ENCODE measurements at places on chromosomes 7 and 10.

DNA sequence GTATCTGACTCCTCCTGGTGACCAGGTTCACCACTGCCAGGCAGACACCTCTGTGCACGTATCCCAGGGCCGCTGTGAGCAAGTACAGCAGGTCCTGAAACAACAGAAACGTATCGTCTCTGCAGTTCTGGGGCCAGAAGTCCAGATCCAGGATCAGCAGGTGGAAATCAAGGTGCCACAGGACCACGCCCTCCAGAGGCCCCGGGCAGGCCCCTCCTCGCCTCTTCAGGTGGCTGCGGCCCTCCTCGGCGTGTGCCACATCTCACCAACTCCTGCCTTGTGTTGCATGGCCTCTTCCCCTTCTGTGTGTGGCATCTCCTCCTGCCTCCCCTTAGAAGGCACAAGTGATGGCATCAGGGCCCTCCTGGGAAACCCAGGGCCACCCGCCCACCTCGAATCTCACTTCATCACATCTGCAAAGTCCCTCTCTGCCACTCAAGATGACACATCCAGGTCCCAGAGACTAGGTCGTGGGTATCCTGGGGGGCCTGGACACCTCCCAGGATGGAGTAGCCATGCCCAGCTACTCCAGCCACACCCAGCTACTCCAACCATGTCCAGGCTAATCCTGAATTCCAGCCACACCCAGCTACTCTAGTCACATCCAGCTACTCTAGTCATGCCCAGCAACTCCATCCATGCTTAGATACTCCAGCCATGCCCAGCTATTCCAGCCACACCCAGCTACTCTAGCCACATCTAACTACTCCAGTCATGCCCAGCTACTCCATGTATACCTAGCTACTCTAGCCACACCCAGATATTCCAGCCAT is 52.6 kb upstream of the DNAAF5 start:
- DNase-seq, result no peak

- DNase-seq, result no peak
These were observed 61.3 kb downstream of the GFRA1 start for GRCh38 chr10:116211682-116212081.

DNA sequence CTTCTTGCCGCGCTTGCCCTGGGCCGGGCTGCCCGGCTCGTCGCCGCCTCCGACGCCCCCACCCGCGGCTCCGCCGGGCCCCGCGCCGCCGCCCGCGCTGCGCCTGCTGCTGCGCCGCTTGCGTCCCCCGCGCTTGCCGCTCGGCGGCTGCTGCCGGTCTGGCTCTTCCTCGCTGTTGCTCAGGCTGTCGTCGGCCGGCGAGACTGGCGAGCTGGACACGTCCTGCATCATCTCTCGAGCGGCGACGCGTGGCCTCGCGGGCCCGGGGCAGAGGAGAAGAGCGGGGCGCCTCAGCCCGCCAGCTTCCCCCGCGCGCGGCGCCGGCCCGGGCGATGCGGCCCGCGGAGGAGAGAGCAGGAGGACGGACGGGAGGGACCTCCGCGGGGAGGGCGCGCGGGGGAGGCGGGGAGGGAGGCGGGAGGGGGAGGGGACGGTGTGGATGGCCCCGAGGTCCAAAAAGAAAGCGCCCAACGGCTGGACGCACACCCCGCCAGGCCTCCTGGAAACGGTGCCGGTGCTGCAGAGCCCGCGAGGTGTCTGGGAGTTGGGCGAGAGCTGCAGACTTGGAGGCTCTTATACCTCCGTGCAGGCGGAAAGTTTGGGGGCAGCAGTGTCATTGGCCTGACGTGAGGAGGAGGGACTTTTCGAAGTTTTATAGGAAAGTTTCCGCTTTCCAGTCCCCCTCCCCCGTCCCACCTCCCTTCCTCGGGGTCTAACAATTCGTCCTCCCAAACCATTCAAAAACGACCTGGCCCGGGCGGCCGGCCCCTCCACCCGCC is at the start of gene TWIST1:
Gene TWIST1, minus strand, starts transcription at position 546 of the 779 bp plus-strand sequence. Its CDS starts 315 bp downstream, at position 231.
- DNase-seq, result no peak

DNA sequence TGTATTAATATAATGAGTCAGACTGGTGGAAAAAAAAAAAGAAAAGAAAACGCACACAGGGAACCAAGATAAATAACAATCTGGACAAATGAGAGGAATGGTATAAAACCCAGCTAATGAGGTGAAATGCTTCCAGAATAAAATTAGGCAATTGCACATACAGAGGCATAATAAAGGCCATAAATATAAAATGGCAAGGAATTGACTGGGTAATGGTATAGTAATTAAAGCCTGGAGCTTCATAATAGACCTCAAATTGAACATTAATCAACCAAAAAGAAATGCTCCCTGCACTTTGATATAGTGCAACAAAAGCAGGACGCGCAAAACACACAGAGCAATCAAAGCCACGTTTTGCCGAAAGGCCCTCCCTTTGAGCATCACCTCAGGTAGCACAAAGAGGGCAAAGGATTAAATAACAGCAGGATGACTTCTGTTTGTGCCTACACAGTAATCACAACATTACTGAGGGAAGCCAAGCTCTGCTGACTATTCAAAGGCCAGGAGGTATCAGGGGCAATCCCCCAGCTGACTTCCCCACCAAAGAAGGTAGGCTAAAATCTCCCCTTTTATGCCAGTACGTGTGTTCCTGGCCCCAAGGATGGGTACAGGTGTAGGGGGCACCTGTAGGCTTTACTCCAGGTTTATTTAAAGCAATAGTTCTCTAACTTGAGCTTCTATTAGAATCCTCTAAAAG is 343.7 kb downstream of the ELMO1 start:
- no peak for DNase-seq

DNA sequence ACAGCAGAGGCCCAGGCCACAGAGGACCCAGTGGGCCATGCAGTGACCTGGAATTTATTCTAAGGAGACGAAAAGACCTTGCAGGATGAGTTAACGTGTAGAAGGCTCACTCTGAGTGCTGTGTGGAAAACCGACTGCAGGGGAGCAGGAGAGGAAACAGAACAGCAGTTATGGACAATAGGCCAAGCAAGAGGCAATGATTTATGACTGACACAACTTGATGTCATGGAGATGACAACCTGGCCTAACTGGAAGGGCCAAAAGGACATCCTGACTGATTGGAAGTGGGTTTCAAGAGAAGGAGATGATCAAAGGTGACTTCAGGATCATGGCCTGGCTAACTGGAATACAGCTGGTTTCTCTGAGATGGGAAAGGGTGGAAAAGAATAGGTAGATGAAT is 70.2 kb upstream of the RAPGEF5 start:
- no peak for DNase-seq

DNA sequence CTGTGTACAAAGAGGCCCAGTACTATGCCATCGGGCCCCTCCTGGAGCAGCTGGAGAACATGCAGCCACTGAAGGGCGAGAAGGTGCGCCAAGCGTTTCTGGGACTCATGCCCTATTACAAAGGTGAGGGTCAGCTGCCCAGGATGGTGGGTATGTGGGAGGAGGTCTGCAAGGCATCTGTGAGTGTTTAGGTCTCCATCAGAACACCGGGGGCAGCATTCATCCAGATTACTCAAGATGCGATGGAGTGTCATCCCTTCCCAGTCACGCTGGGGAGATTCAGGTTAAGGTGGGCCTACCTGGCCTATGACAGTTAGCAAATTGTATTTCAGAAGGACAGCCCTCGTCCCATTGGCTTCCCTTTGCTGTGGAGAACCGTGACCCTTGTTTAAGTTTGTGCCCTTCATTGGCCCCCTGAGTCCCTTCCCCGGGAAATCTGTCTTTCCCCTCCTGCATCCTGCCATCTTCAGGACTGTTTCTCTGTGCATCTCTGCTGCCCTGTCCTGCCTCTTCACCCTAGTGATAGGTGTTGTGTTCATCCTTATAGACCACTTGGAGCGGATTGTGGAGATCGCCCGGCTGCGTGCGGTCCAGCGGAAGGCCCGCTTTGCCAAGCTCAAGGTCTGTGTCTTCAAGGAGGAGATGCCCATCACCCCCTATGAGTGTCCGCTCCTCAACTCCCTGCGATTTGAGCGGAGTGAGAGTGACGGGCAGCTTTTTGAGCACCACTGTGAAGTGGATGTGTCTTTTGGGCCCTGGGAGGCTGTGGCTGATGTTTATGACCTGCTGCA is 9.8 kb downstream of the KCTD7 start:
- DNase-seq, result no peak

DNA sequence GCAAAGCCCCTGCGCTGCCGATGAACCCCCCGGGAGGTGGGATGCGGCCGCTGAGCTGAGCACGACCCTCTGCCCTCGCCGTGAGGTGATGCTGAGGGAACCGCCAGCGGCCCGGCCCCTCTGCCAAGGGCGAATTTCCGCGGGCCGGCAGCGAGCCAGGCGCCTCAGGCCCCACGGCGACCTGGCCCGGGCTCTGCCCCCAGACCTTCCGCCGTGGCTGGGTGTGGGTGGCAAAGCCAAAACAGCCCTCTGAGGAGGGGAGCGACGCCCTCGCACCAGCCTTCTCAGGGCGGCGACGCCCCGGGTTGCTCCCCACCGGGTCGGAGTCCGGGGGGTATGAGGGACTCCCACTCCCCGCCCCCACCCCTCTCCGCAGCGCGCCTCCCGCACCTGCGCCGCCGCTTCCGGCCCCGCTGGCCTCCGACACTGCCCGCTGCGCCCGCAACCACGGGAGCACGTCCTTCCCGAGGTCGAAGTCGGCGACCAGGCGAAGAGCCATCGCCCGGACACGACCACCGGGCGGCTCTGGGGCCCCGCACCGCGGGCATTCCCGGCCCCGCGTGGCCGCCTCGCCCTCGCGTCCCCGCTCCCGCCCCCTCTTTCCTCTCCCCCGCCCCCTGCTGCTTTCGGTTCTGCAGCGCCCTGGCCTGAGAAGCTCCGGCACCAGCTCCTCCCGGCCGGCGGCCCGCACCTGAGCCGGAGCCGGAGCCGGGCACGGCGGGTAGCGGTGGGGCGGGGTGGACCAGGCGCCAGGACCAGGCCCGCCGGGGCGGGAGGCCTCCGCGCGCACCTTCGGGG is at the start of gene GSAP:
Gene GSAP, minus strand, starts transcription at position 527 of the 798 bp plus-strand sequence. Its CDS starts 28 bp downstream, at position 499.
- DNase-seq, result peak; percentile 73

DNA sequence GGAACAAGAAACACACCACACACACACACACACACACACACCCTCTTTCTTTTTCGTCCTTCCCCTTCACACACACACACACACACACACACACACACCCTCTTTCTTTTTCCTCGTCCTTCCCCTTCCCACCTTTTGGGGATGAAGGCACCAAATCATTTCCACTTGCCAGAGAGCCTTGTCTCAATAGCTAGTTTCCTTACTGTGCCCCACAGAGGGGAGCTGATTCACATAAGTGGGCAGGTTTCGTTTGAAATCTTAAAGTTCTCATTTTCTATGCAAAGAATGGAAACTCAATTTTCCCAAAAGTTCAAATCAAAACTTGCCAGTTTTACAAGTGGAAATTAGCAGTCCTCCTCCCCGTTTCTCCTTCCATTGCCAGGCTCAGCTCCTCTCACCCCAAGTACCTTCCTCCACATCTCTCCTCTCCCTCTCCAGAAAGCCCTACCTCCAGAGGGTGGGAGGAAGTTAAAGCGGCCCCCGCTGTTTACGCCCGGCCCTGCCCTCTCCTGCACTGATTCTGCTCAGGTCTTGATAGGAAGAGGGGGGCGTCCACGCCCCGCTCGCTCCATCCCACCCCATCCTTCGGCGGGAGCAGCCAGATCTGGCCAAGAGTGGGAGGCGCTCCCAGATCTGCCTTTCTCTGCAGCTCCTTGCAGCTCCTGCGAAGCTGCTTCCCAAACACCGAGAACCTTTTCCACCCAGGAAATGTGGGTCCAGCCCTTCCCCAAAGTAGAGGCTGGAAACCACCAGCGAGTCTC is 1.3 kb downstream of the CTTNBP2 start:
- no peak for DNase-seq

DNA sequence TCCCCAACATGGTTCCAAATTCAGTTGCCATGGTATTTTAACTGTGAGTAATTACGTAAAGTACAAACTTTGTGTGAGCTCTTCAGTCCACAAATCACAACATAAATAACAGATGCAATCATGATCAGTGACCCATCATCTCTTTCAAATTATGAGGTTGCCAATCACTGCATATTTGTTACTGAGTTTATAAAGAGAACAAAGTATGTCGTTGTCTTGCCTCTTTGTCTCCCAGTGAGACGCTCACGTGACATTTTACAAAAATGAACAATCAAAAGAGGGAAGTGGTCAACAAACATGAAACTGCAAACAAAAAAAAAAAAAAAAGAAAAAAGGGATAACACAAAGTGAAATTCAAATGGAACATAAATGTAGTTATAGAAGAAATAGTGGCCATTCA is 122.7 kb upstream of the PDSS1 start:
- DNase-seq, result no peak

DNA sequence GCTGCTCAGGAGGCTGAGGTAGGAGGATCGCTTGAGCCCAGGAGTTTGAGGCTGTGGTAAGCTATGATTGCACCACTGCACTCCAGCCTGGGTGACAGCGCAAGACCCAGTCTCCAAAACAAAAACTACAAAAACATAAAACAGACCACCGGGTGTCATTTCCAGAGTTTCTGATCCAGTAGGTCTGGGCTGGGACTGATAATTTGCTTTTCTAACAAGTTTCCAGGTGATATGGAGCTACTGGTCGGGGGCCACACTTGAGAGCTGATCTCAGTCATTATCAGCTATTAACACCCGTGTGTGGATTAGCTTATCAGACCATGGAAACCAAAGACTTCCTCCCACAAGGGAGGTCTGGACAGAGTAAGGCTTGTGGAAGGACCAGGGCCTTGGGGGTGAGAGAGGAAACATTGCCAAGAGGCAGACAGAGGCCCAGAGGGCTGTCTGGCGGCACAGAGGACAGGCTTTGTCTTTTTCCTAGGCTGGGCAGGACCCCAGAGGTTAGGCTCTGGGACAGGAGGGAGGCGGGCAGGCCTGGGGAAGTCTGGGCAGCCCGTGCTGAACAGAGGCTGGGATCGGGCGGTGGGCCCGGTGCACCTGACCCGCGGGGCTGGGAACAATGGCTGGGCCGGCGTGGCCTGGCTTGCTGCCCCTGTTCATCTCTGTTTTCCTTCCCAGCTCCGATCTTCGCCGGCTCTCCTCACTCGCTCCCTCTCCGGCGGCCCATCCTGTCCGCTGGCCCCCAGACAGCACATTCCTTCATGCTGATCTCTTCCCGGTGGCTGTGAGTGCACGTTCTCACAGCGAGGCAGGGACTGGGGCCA is 25.2 kb downstream of the TMEM270 start:
- DNase-seq, result no peak

DNA sequence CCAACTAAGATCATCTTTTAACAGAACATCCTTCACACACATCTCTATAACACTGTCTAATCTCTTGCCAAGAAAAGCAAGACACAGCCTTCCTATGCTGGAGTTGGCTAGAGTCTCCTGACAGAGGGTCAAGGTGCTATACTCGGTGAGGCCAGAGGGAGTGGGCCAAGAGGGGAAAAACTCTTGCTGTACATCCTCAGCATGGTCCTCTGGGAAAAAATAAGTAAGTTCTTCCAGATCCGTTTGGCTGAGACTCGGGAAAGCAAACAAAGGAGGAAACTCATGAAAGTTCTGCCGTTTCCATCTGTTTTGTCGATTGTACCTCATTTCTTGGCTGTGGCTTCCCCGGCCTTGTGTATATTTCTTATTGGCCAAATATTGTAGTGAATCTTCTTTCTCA is 33.9 kb downstream of the VWDE start:
- no peak for DNase-seq
